ENCODE measurements at places on chromosomes 2 and 18.
A peak's percentile ranks its signal among the peaks of the same experiment; 100 is the strongest.

DNA sequence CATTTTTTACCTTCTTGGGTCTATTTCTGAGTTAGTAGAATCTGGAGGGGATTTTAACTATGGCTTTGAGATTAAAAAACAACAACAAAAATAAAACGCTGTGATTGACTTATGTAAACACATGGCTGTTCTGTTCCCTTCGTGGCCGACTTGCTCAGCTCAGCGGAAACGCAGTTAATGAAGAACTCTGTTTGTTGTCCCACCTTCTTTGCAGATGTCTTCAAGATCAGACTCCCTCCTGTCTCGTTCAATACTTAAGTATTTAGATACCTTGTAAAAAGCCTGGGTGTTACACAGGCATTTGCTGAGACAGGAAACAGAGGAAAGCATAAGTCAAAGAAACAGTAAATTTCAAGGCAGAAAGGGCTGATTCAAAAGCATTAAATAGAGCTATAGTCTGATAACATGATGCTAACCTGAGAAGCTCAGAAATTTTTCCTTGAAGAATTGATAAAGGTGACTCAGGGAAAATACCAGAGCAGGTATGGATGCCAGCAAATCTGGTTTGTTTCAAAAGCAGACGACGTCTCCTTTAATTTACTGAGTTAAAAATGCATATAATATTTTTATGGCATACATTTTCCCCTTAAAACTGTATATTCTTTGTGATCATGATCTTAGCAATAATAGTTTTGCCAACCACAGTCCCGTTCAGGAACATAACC is 21.7 kb upstream of the POLI start:
- DNase-seq = no peak

GRCh38 chr2:136361521-136361920 is 243.6 kb upstream of the CXCR4 start:
- DNase-seq = no peak

GRCh38 chr2:198097630-198098029 is 293.2 kb downstream of the PLCL1 start:
- DNase-seq = no peak

- DNase-seq = no peak
These were observed 152.2 kb upstream of the THSD7B start for GRCh38 chr2:136613096-136613495.

- no peak for DNase-seq
These were observed 99.2 kb downstream of the SMAD7 start for GRCh38 chr18:48851599-48851960.

DNA sequence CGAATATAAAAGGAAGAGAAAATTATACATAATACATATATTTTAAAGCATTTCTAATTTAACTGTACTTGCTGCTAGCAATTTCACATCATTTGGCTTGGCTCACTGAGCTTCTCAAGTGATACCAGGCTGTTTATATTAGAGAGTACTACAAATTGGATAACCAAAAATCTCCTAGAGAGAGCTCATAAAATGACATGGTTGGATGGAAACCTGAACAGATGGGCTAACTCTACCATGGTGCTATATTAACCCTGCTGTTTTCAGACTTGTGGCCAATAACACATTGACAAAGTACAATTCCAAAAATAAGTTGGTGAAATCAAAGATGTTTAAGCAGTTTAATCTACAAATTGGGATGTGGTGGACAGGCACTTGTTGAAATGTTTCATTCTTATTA is 364.4 kb upstream of the GCFC2 start:
- DNase-seq = no peak

- DNase-seq = no peak
These were observed 72.8 kb upstream of the MC4R start for GRCh38 chr18:60445341-60445740.

GRCh38 chr2:218320704-218321336 is 28.5 kb upstream of the TMBIM1 start:
- DNase-seq = no peak

GRCh38 chr2:224405412-224405811 is 3.5 kb upstream of the FAM124B start:
- DNase-seq = no peak

GRCh38 chr2:65483763-65484162 is 51.4 kb upstream of the SPRED2 start:
- no peak for DNase-seq

DNA sequence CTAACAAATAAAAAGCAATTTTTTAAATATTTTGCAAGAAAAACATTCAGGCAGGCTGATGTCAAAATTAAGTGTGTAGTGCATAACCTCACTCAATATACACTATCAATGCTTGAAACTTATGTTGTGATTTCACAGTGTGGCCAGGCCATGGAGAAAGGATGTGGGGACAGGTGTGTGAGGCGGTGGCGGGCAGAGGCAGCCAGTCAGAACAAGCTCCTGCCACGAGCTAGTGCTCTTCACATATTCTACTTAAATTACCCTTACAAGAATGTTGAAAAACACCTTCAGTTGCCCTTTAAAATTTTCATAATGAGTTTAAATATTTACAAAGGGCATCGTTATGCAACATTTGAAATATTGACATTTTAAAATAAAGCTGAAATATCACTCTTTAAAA is 43.2 kb downstream of the CYB5A start:
- no peak for DNase-seq

GRCh38 chr2:234335661-234336228 is 161.1 kb downstream of the ARL4C start:
- peak; percentile 68 for DNase-seq

- no peak for DNase-seq
These were observed 40.0 kb downstream of the COL4A3 start for GRCh38 chr2:227204452-227204851.

- DNase-seq = no peak
These were observed 109.0 kb upstream of the RGPD4 start for GRCh38 chr2:107717661-107718060.

- DNase-seq = peak; percentile 77
These were observed 162.3 kb downstream of the MREG start for GRCh38 chr2:215851082-215851481.

DNA sequence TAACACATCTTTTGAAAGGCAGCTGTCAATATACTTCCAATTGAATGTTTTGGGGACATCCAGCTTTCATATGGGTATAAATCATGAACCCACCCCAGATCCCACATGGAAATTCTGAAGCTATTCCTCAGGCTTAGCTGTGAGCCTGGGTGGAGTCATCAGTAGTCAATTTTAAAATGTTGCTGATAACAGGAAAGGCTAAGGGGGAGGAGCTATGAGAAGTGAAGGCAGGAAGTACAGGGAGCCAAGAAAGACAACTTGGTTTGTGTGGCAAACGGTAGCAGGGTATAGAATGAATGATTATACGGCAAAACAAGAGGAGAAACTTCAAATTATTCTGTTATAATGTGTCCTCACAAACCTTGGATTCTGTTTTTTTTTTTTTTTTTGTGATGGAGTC is 108.6 kb downstream of the QPCT start:
- DNase-seq = peak; percentile 45

GRCh38 chr18:22828171-22828570 is 105.0 kb upstream of the RBBP8 start:
- DNase-seq = no peak

GRCh38 chr18:79756143-79756500 is 41.6 kb upstream of the KCNG2 start:
- DNase-seq = no peak

DNA sequence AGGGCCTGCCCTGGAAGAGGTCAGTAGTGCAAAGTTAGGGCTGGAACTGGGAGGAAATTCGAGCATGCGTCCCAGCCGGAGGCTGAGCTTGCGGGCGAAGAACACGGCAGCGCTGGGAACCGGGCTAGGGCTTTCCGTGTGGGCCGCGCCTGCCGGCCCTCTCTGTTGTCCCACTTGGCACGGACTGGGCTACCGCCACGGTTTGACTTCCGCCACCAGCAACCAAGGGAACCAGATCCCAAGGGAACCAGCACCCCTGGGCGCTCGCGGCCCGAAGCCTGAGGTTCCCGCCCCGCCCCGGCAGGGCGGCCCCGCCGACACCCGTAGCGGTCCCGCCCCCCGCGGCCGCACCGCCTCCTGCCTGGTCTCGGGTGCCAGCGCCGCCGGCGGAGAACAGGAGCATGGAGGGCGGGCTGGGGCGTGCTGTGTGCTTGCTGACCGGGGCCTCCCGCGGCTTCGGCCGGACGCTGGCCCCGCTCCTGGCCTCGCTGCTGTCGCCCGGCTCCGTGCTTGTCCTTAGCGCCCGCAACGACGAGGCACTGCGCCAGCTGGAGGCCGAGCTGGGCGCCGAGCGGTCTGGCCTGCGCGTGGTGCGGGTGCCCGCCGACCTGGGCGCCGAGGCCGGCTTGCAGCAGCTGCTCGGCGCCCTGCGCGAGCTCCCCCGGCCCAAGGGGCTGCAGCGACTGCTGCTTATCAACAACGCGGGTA is at the start of gene SPR:
TSS of gene SPR (plus strand) at position 377 of the 708 bp plus-strand sequence. CDS start at position 402, 25 bp downstream.
- peak; percentile 69 for DNase-seq

DNA sequence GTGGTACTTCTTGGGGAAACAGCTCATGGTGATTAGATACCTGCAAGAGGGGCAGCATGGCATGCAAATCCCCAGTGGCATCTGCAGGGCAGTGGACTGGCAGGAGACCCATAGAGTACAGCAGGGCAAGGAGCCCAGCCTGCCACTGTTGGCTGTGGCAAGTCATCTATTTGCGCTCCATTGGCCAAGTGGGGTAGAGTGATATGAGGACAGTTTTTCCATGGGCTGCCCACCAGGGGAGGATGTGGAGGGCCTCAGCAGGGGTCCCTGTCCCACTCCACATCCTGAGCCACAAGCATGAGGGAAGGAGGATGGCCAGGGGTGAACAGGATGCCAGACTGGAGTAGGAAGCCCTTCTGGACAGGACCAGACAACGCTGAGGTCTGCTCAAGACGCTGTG is 50.9 kb upstream of the OTOF start:
- DNase-seq = no peak

- no peak for DNase-seq
These were observed 296.3 kb upstream of the KCNJ3 start for GRCh38 chr2:154402213-154402612.

DNA sequence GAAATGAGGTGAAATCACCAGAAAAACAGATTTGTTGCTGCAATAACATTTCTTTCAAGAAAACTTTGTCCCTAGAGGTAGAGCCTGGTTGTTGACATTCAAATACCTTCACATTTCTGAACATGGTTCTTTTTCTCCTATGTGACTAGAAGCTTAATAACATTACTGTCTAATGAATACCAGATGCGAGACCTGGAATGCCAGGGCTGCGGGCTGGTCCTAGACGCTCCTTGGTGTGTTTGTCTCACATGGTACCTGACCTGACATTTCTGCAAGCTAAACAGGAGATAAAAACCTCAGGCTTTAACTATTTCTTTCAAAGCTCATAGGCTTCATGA is 38.5 kb downstream of the ACKR3 start:
- no peak for DNase-seq

DNA sequence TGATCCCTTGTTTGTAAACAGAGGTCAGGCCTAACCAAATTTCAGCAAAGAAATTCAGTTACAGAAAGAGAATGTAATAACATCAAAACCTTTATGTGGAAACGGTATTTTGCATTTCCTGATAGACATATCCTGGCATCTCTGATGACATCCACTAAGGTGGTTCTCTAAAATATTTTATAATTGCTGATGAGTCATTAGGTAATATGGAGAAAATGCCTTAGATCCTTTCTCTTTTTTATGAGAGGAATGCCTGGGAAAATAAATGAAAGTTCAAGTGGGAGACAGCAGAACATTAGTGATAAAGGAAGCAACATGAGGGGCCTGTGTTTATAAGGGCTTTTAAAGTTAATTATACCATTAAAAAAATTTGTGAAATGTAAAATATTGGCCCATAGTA is 72.6 kb downstream of the PLCL1 start:
- DNase-seq = no peak

- DNase-seq = no peak
These were observed 39.1 kb downstream of the OSBPL6 start for GRCh38 chr2:178233428-178233827.

GRCh38 chr2:43212931-43213330 is 13.5 kb downstream of the ZFP36L2 start:
- DNase-seq = no peak

DNA sequence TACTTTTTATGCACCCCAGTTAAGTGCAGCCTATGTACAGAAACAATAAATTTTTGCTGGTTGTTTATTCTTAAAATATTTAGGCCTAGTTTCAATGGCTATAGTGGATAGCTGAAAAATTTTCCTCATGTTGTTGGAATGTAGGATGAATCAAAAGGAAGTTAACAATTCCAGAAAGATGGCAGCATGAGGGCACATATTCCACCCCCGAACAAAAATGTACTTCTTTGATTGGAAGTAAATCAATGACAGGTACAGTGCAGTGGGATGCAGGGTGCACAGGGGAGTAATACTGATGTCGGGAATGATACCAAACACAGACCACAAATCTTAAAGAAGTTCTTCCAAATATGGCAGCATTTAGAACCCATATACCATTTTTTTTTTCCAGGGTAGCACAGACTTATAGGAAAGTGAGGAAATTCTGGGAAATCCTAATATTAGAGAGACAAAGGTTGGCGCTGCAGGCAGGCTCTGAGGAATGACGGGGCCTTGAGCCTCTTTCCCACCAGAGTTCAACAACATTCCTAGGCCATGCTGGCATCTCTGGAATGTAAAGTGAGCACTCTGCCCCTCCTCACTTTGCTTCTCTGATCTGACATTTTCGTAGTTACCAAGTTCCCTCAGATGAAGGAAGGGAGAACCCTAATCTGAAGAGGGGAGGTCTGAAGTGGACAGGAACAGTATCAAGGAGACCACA is 36.6 kb upstream of the IKZF2 start:
- no peak for DNase-seq

DNA sequence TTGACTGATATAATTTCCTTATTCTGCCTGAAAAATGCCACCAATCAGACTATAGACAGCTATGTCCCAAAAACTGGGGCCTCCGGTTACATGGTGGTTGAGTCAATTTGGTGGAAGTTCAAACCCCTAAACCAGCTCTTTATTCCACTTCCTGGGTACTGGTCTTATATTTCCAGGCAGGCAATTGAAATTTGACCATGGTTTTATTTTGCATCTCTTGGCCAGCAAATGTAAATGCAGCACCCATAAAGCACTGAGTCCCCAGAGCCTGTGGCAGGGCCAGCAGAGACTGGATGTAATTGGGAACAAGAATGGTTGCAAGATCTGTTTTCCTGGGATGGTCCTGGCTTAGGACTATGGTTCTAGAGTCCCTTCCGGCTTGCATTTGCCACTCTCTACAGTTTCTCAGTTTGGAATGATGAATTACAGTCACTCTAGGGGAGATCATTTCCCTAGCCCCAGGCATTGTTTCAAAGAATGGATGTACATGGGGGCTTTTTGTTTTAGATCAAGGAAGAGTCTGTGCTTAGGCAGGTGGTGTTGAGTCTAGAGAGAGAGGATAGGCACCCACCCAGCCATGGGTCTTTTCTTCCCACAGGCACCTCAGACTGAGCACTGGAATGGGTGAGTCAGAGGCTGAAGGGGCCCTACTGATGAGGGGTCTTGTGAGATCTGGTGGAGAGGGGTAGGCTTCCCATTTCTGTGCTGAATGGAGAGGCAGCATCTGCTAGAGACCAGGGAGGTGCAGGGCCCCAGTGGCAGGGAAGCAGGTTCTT is 108.4 kb upstream of the CDC42EP3 start:
- no peak for DNase-seq

GRCh38 chr2:165434865-165435496 is 34.5 kb upstream of the CSRNP3 start:
- no peak for DNase-seq

All from dermis blood vessel endothelial cell (primary cell).